ENCODE measurements at places on chromosomes 6 and 20.

- DNase-seq: no peak
These were observed 259.4 kb upstream of the POU3F2 start for GRCh38 chr6:98574984-98575383.

- DNase-seq: no peak
These were observed 10.0 kb downstream of the AFDN start for GRCh38 chr6:167836721-167837120.

- no peak for DNase-seq
These were observed 780 bp upstream of the TAF4 start for GRCh38 chr20:62066339-62066982.

DNA sequence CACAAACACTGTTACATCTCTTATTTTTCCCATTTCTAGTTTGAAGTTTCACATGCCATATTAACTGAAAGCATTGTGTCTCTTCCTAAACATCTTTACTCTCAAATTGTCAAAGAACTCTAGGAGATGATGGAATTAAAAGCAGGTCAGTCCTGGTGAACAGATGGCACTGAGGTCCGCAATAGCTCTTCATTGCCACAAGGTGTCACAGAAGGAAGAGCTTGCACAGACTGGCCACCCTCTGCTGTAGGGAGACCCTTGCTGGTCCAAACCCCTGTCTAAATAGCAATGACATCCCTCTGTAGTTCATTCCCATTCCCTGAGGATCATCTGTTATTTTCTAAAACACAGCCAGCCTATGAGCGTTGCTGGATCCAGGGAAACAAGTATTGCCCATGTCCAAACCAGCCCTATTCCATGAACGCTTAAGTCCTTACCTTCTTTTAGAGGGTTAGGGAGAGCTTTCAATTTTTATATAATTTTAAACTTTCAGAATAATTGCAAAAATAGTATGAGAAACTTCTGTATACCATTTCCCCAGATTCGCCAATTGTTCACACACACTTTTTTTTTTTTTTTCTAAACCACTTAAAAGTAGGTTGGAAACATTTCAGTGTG, 10.1 kb upstream of the HDAC2 start:
- DNase-seq: no peak

DNA sequence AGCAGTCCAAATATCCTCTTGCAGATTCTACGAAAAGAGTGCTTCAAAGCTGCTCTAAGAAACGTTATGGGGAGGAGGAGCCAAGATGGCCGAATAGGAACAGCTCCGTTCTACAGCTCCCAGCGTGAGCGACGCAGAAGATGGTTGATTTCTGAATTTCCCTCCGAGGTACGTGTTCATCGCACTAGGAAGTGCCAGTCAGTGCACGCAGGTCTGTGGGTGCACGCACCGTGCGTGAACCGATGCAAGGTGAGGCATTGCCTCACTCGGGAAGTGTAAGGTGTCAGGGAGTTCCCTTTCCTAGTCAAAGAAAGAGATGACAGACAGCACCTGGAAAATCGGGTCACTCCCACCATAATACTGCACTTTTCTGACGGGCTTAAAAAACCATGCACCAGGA, 272.1 kb upstream of the DEFB115 start:
- no peak for DNase-seq

DNA sequence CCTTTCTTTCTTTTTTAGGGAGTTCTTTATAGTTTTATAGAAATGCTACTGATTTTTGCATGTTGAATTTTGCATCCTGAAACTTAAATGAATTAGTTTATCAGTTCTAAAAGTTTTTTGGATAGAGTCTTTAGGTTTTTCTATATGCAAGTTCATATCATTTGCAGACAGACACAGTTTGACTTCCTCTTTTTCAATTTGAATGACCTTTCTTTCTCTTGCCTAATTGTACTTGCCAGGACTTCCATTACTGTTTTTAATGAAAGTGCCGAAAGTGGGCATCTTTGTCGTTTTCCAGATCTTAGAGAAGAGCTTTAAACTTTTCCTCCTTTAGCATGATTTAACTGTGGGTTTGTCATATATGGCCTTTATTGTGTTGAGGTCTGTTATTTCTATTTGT, 21.1 kb upstream of the EDN1 start:
- no peak for DNase-seq

DNA sequence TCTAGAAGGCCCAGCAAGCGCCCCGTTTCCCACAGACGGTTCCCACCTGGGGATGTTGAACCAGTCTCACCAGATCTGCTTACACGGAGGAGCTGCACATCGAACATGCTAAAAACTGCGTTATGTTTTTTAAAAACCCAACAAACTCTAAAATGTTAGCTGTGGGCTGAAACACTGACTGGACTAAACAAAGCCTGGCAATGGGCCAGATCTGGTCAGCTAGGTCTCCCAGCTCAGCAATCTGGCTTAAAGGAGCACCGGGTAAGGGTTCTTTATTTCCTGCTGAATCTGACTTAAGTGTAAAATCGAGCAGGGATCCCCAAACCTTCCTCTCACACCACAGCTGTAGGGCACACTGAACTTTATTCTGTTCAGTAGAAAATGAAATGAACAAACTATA, 156.9 kb downstream of the FOXC1 start:
- no peak for DNase-seq

DNA sequence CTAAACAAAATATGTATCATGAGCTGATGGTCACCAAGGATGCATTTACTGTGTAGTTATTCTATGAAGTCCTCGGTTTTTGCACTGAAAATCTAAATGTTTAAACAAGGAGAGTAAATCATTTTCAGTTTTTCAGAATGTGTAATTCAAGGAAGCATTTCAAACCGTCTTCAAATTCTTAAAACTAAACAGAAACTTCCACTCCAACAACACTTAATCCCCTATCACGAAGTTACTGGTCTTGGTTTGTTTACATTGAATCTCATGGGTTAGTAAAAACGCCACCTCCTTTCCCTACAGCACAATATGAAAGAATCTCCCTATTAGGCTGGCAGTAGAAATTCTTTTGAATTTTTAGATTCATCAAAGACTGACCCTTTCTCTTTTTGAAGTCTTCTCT, 192.9 kb downstream of the AIG1 start:
- DNase-seq: no peak

DNA sequence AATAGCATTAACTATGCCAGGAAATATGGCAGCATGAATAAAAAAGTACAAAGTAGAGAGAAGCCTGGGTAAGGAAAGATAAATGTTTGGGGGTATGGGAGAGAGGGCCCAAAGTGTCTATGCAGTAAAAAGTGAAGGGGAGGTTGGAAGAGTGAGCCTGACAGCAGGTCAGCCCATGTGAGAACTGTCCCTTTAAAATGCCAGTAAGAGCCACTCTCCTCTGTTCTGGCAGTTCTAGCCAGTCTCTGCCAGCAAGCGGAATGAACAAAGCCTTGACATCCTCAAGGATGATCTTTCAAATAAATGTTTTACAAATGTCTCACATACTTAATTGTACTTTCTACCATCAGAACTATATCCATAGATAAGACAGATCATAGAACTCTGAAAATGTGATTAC, 164.5 kb downstream of the DST start:
- no peak for DNase-seq

All from cortex of kidney (tissue), 1 donor.